ENCODE measurements at places on chromosomes 1 and 21.

- DNase-seq, result no peak
These were observed 234.3 kb upstream of the TMEM51 start for GRCh38 chr1:14919289-14919688.

DNA sequence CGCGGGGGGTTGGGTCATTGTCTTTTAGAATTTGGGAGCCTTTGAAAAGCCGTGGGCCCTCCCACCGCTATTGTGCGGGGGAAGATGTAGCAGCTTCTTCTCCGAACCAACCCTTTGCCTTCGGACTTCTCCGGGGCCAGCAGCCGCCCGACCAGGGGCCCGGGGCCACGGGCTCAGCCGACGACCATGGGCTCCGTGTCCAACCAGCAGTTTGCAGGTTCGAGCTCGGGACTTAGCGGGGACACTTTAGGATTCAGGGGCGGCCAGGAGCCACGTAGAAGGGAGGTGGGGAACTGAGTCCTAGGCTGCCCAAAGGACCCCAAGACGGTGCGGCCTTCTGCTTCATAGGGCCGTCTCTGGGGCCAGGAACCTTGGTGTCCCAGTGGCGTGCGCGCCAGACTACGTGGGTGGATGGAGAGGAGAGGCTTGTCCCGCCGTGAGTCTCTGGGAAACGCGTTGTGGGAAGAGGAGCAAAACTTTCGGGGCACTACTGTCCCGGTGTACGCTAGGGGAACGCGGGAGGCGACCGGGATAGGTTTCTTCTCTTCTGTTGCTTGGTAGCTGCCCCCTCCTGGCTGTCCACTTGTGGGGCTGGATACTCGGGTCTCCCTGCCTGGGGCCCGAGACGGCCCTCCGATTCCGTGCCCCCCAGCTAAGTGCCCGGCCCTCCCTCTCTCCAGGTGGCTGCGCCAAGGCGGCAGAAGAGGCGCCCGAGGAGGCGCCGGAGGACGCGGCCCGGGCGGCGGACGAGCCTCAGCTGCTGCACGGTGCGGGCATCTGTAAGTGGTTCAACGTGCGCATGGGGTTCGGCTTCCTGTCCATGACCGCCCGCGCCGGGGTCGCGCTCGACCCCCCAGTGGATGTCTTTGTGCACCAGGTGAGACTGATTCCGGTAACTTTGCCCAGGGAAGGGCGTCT, at the start of gene LIN28A:
LIN28A (plus strand) TSS at position 112 of the 918 bp plus-strand sequence; CDS start at position 187, 75 bp downstream.
- DNase-seq, result no peak

DNA sequence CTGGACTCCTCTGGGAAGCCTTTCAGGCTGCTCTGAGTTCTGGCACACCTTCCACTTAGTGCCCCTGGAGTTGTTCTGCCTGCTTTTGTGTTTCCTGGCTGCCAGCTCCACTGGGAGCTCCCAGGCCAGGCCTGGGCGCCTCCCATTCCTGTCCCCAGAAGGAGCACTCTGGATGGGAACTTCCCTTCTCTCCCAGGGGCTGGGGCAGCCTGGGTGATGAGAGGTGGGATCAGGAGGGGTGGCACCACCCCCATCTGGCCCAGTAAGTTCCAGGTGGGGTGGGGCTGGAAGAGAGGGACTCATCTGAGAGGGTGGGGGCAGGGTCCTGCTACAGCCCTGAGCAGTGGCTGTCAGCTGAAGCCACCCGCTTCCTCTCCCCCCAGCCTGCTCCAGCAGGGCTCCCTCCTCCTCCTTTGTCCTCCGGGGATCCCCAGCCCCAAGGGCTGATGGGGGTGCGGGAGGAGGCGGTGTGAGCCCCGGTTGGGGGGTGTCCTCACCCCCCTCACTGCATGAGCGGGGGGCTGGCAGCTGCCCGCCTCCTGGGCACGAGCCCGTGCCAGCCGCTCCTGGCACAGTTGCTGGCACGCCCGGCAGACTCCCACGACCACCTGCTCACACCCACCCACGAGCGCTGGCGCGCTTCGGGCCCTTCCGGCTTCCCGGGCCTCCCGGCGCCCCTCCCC, 4.7 kb downstream of the FOXO6 start:
- no peak for DNase-seq

- DNase-seq, result no peak
These were observed 678.5 kb downstream of the USP25 start for GRCh38 chr21:16408280-16408679.

- DNase-seq, result no peak
These were observed 86.3 kb downstream of the GLIS1 start for GRCh38 chr1:53652441-53653199.

Data from fibroblast of lung (primary cell).